ENCODE measurements at places on chromosomes 2 and 18. TPM values are rescaled to one million over a fixed set of nuclear protein-coding genes. Genes with fewer than 3 reads are reported as not detected.

DNER gene
- total RNA-seq: not detected

GALNT14 gene
- total RNA-seq: 12.9 TPM

PTH2R gene
- 1.1 TPM for total RNA-seq

NAT8 gene
- total RNA-seq: 0.27 TPM

NYAP2 gene
- under 0.01 TPM for total RNA-seq

GNAL gene
- 0.27 TPM for total RNA-seq

DSG1 gene
- not detected for total RNA-seq

SDC1 gene
- 0.27 TPM for total RNA-seq

Measured in hematopoietic multipotent progenitor cell (in vitro differentiated cells).